ENCODE measurements at places on chromosomes 3 and 15.

DNA sequence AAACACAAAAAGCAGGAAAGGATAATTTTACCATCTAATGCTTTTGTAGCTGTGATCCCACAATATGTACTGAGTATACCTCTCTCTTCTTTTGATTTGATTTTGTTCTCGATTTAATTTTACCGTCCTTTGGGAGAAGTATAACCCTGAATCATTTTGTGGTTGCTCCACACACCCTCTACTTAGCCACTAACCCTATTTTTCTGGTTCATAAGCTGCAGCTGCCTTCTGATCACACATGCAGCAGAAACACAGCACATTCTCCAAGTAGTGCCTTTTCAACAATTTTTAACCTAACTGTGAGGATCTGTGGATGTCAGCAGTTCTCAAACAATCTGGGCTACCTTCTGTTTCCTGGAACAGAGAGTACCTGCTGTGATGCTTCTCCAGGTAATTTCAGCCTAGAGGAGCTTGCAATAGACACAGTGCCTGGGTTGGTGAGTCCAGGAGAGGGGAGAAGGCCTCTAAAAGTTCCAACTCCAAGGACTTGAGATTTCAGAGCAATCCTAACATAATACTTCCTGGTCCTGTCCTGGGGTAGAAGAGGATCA is 40.3 kb downstream of the HGD start:
- no peak for DNase-seq

DNA sequence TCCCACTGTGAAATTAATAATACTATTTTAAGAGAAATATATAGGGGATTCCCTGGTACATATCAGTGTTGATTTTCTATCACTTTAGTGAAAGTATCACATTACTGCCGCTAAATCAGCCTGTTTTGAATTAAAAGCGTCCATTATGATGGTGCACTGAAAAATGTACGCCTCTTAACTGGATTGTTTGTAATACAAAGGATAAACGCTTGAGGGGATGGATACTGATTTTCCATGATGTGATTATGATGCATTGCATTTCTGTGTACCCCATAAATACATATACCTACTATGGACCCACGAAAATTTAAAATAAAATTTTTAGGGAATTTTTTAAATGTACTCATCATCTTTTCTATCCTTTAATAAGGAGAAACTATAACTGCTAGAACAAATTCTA is 478.6 kb downstream of the MAGI1 start:
- DNase-seq = no peak

- no peak for DNase-seq
Observed at GRCh38 chr3:127206154-127206553, 13.2 kb downstream of the PRR23E start.

DNA sequence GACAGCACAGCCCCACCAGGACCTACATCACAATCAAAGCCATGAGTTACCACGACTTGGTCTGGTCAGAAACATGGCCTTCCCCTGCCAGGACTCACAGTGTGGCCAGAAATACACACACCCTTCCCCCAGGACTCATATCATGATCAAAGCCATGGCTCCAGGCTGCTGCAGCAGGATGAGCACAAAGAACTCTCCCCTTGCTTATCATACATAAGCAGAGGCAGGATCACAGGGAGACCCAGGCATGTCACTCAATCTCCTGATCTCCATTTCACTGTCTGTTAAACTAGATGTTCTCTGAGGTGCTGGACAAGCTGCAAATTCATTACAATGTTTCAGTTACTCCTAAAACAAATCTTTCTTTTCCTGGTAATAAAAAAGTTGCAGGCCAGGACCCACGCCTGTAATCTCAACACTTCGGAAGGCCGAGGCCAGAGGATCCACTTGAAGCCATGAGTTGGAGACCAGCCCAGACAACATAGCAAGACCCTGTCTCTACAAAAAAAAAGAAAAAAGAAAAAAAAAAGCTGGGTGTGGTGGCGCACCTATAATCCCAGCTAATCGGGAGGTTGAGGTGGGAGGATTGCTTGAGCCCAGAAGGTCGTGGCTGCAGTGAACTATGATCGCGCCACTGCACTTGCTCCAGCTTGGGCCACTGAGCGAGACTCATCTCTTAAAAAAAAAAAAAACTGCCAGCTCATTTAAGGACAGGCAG is 1.2 kb downstream of the PFKFB4 start:
- no peak for DNase-seq

GRCh38 chr3:31748933-31749295 is 216.2 kb downstream of the STT3B start:
- DNase-seq = no peak

- DNase-seq = no peak
Observed at GRCh38 chr15:43118829-43119228, 13.0 kb upstream of the UBR1 start.

Data from thymus (tissue), 14 donors.